ENCODE measurements at places on chromosomes 13 and 19.
A peak's percentile ranks its signal among the peaks of the same experiment; 100 is the strongest.

GRCh38 chr13:31957772-31958171, 73.8 kb upstream of the FRY start:
- no peak for DNase-seq

DNA sequence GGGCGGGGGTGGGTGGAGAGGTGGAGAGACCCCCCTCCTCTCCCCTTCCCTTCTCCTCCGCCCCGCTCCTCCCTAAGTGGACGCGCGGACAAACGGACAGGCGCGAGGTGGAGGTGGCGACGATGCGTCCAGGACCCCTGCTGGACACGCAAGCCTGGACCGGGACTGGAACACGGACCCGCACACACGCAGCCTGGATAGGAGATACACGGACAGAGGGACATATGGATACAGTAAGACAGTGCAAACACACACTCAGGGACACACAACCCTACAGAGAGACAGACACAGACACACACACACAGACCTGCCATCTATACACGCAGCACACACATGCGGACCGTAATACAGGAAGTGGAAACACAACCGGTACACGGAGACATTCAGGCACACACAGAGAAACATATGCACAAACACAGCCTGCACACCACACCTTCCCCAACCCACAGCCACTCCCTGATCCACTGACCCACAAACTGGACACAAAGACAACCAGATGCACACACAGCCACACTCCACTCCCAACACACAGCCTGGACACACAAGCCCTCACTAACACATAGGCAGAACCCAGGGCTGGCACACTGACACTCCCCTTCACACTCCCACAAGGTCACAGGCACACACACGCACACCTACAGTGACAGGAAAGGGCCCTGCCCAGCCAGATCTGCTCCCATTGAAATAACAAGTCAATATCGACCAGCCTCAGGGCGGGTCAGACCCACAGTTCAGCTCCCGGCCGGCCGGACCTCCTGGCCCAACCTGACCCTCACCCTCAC, 696 bp upstream of the ERFL start:
- no peak for DNase-seq

- DNase-seq, result no peak
Measured at GRCh38 chr19:36128392-36128736, 11.5 kb upstream of the CAPNS1 start.

DNA sequence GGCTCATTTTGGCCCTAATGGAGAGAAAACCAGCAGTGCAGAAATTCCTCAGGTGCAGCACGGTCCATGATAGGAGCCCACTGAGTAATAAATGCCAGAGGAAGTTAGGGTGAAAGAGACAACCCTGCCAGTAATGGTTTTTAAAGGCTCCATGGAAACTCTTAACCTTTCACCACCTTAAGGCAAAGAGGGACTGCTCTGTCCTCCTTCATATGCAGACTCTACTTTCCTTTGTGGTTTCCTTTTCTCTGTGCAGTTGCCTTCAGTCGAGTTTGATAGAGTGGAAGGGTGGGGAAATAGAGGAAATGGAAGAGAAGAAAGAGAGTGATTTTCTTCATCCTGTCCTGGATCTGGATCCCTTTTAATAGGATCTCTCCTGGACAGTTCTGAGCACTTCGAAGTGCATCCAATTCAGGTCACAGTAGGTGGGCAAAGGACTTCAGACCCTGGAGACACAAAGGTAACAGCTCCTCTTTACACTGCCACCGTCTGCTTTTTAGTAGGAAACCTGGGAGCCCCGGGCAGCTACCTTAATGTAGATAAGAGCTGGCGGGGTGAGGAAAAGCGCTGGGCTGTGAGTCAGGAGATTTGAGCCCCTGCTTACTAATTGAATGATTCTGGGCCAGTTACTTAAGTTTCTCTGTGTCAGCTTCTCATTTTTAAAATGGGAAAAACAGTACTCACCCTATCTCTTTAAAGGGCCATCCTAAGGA, 294.8 kb downstream of the KCNRG start:
- DNase-seq, result no peak

GRCh38 chr19:4034048-4035017, 26.8 kb downstream of the PIAS4 start:
- DNase-seq, result no peak

- DNase-seq, result peak; percentile 53
Measured at GRCh38 chr13:71618159-71618558, 248.8 kb downstream of the DACH1 start.
